GF-D8 (cell line): ENCODE measurements at places on chromosomes 2 and 18.

- no peak for DNase-seq
These were observed 199.2 kb downstream of the ST6GAL2 start for GRCh38 chr2:106686814-106687213.

DNA sequence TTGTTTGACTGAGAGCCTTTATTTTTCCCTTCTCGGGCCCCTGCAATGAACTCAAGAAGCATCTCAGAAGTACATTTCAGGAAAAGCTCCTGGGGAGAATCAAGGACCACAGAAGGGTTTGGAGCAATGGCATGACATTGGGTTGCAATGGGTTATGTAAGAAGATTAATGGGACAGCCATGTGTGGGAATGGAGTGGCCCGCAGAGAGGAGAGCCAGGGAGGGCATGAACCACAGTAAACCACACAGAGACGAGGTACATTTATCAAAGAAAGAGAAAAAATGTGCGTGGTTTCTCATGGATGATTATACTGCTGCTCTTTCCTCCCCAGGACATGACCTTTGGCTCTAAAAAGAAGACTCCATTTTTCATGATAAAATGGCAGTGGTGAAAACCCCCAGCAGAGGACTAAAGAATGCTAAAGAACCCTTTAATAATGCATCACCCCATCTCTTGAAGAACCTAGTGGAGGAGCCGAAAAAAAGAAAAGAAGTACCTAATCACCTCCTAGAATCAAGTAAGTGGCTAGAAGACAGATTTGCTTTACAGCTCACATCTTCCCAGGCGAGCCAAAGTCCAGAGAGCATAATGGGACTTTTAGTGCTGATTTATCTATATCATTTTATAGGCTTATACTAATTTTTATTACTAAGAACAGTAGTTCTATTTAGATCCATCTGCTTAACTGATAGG is 1.7 kb downstream of the CFAP221 start:
- DNase-seq, result no peak

DNA sequence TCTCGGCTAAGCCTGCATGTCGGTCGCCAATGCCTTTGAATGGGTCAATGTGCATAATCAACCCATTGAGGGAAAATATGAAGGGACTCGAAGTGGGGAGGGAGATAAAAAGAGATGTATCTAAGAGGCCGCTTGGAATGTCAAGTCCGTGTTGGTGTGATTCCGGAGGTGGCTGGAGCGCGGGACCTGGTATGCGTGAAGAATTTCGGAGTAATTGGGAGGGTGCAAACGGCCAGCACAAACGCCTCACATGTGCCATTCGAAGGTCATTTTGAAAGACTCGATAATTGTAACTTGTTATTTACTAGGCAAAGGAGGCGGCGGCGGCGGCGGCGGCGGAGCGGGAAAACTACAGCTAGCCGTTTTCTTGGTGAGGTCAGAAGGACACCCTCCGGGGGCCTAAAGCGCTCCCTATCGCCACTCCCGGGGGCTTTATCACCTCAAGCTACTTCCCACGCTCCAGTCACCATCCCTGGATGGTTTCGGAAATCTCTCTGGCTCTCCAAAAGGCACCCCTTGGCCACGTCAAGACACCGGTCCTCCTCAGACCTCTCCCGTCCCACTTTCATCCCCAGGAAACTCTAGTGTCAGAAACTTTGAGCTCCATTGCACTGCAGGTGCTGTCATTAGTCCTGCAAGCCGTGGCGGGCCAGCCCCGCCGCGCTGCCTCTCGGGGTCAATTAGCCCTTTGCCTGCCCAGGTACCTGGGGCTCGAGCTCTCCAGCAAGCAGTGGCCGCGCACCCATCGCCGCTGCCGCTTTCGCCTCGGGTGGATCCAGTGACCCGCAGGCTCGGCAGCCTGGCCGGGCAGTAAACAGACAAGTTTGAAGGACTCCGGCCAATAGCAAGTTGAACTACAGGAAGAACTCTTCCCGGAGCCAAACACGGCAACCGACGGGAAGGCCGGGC is 1.5 kb downstream of the ERBB4 start:
- DNase-seq, result no peak

GRCh38 chr18:48036226-48036625 is 105.8 kb upstream of the SMAD2 start:
- no peak for DNase-seq

DNA sequence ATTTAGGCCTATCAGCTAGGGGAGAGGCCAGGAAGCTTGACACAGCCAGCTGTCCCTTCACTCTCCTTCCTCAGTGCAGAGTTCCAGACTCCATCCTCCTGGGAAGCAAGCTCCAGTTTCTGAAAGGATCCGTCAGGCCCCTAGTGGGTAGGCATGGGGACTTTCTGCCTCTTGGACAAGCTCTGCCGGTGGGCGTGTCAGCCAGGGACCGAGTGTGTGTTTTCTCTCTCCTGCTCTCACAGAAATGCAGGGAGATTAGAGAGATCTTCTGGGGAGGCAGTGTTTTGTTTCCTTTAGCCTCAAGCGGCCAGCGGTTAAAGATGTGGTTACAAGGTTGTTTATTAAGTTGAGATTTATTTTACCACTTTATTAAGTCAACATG is 29.9 kb upstream of the OTOS start:
- DNase-seq, result no peak

DNA sequence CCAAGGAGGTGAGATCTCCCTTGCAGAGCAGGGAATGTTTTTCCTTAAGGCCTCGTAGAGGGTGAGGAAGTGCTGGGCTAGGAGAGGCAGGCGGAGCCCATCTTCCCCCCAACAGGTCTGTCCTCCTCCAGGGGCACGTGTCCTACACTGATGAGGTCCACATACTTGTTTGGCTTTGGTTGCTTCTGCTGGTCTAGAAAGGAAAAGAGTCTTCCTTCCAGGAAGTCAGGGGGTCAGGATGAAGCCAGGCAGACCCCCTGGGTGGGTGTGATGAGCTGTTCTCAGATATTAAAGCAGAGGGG is 6.0 kb downstream of the SH3BP4 start:
- no peak for DNase-seq

- DNase-seq, result no peak
These were observed 105.8 kb upstream of the UGP2 start for GRCh38 chr2:63735931-63736330.
